ENCODE measurements at places on chromosomes 7 and 10. TPM values are rescaled to one million over a fixed set of nuclear protein-coding genes. Genes with fewer than 3 reads are reported as not detected.

The SHH gene
- total RNA-seq, result 134 TPM

The NKX2-3 gene
- 4.4 TPM for total RNA-seq

The MARVELD1 gene
- total RNA-seq, result 37.8 TPM

The OSBPL3 gene
- total RNA-seq, result 20.5 TPM

The TMEM225B gene
- total RNA-seq, result 0.35 TPM

The ASB10 gene
- not detected for total RNA-seq

The DHX32 gene
- total RNA-seq, result 31.7 TPM

- no peak for DNase-seq
These were observed 699.5 kb downstream of the TYW1 start for GRCh38 chr7:67696124-67696523.

DNA sequence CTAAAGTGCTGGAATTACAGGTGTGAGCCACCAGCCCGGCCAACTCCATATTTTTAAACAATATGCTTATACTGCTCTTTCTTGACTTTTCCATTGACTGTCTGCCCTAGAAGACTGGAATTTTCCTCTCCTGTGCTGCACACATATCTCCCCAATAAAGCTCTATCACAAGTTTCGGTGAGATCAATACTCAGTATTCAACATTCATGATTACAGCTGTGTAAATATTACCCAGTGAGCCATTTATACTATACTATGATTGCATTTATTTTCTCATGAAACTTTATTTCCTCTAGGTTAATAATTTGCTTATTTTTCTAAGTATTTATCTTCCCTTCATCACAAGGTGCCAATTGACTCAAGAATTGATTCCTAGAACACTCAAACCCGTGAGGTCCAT is 48.5 kb upstream of the GRID1 start:
- no peak for DNase-seq

DNA sequence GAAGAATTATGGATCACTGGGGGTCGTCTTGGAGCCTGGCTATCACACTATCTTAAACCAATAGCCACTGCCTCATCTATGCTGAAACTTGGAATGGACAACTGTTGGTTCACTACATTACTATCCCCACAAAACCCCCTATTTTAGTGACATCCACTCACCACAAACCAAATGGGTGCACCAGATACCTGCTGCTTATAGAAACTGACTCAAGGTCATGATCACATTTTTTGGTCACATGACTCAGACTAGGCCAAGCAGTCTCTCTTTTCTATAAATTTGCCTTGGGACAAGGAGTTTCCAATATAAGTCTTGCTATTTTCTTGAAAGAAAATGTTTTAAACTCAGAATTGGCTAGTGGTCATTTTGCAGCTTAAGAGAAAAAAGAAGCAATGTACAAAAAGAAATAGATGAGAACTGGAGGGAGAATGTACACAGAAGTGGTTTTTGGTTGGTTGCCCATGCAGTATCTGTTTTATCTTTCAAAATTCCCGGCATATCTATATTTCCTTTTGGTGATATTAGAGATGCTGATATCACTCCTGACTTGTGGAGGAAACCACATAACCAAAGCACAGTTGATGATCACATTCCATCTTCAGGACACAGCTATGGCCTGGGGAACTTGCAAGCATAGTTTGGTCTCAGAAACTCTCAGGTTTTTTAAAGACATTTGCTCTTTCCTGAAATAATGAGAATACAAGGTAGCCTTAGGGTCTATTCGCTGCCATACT is 85.2 kb upstream of the CACNA2D1 start:
- DNase-seq, result no peak

DNA sequence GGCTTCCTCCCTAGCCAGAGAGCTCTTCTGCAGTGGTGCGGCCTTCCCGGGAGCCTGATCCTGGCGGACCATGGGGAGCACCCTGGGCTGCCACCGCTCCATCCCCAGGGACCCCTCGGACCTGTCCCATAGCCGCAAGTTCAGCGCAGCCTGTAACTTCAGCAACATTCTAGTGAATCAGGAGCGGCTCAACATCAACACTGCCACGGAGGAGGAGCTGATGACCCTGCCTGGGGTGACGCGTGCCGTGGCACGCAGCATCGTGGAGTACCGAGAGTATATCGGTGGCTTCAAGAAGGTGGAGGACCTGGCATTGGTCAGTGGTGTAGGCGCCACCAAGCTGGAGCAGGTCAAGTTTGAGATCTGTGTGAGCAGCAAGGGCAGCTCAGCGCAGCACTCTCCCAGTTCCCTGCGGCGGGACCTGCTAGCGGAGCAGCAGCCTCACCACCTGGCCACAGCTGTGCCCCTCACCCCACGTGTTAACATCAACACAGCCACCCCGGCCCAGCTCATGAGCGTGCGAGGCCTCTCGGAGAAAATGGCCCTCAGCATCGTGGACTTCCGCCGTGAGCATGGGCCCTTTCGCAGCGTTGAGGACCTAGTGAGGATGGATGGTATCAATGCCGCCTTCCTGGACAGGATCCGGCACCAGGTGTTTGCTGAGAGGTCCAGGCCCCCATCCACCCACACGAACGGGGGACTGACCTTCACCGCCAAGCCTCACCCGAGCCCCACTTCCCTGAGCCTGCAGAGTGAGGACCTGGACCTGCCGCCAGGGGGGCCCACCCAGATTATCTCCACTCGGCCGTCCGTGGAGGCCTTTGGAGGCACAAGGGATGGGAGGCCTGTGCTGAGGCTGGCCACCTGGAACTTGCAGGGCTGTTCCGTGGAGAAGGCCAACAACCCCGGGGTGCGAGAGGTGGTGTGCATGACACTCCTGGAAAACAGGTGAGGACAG is 1.5 kb downstream of the EEPD1 start:
- no peak for DNase-seq

- no peak for DNase-seq
These were observed 4.1 kb downstream of the IL6 start for GRCh38 chr7:22730921-22731654.

DNA sequence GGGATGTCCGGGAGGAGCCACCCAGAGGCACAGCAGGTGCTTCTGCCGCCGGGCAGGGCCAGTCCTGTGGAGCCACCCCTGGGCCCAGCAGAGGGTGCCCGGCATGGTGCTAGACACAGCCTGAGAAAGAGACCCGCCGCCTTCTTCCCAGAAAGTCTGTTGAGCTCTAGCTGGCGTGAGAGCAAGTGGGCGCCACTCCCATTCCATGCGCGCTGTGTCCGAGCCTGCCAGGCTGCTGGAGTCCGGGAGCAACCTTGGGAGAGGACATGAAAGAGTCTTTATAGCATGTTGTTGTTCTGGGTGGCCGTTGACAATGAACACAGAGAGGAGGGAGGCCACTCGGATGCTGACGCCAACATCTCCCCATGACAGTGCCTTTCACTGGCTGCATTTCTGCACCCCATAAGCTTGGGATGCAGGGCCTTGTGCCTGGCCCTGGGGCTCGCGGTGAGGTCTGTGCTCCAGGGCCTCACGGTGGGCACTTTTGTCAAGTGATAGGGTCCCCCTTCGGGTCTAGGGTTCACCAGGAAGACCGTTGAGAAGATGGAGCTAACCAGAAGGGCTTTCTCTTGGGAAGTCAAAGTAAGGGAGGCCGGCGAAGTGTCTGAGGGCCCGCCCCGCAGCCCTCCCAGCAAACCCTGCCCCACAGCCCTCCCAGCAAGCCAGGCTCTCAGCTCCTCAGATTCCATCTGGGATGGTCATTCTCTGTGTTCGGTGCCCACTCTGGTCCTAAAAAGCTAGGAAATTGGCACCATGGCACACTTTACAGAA is 47.3 kb downstream of the NKX6-2 start:
- DNase-seq, result no peak

GRCh38 chr10:74419958-74420375 is 268.9 kb downstream of the ADK start:
- no peak for DNase-seq

DNA sequence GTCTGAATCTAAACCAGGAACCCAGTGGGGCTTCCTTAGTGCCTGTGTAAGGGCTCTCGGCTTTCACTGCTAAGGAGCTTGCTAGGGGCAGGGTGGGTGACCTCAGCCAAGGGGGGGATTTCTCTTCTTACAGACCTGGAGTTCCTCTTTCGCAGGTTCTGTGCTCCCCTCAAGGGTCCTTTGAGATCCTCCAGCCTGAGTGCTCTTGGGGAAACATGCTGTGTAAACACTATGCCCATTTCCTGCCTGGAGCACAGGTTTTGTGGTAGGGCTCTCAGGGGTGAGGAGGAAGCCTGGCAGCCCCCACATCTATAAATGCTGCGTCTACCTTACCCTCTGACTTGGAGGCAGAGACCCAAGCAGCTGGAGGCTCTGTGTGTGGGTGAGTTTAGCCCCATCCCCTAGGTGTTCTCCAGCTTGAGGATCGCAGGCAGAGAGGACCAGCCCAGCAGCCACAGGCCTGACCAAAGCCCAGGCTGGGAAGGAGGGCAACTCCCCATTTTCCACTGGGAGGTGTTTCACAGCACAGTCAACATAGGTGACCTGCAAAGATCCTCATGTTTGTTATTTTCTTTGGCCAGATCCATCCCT is at the start of gene SFTPA1:
Gene SFTPA1, plus strand, starts transcription at position 339 of the 591 bp plus-strand sequence. CDS start 887 bp downstream, outside the sequence.
- no peak for DNase-seq

- no peak for DNase-seq
These were observed 30.0 kb downstream of the TSPAN15 start for GRCh38 chr10:69481305-69481704.

DNA sequence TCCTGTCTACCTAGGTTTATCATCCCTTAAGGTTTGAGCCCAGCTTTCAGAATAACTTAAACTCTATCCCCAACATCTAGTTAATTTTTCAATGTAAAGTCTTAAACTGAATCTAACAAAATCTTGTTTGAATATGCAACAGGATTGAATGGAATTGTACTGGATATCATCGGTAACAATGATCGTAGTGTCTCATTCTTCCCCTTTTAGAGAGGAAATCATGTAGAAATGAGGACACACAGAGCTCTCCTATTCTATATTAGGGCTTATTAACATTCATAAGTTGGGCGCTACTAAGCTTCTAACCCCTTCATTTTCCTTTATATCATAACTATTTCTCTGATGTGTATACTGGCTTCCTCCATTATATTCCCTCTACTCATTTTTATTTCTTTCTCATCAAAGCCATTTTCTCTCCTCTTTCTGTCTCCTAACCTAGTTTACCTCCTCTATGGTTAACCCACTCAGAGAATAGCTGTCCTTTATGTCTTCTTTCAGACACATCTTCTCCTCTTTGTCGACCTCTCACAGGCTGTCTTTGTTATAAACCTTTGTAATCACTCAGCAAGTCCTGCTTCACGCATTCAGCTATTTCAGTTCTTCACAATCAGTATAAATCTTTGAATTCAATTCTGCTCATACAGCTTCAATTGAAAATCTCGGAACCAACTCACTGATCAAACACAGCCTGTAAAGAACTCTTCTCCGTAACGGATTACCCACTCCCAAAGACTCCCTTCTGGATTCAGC is 1019.0 kb upstream of the C7orf33 start:
- DNase-seq, result no peak

- no peak for DNase-seq
These were observed 291.7 kb upstream of the NPVF start for GRCh38 chr7:25520017-25520416.

DNA sequence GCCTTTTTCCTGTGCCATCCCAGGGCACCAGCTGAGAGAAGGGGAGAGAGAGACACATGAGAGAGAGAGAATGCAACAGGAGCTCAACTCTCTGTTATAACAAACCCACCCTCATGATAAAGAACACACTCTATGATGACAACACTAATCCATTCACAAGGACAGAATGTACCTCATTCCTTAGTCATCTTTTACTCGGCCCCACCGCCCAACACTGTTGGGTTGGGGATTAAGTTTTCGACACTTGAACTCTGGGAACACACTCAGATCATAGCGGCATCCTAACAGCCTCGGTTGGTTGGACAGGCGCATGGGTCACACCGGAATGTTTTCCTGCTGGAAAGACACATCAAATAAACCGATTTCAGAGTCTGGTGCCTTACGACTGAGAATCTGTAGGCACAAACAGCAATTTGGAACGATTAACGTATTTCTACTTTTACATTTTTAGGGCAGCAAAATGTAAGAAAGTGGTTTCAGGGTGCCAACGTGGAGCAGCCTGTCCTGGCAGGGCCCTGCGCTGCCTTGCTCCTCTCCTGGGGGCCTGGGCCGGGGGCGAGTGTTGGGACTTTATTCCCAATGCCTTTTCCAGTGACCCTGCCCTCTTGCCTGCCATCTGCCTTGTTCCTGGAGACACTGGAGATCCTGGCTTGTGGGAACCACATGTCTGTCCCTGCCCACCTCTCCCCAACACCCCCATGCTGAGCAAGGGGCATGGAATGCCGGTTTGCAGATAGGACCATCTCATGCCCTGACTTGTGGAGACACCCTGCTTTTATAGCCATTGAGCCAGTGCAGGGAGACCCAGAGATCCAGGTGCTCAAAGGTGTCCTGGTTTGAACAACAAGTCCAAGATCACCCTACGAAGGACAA is 287.0 kb downstream of the TCERG1L start:
- no peak for DNase-seq
